Frontal cortex (tissue), 4 donors: ENCODE measurements at places on chromosomes 6 and 20.

GRCh38 chr20:8981482-8981881, 87.4 kb upstream of the PLCB4 start:
- no peak for DNase-seq

DNA sequence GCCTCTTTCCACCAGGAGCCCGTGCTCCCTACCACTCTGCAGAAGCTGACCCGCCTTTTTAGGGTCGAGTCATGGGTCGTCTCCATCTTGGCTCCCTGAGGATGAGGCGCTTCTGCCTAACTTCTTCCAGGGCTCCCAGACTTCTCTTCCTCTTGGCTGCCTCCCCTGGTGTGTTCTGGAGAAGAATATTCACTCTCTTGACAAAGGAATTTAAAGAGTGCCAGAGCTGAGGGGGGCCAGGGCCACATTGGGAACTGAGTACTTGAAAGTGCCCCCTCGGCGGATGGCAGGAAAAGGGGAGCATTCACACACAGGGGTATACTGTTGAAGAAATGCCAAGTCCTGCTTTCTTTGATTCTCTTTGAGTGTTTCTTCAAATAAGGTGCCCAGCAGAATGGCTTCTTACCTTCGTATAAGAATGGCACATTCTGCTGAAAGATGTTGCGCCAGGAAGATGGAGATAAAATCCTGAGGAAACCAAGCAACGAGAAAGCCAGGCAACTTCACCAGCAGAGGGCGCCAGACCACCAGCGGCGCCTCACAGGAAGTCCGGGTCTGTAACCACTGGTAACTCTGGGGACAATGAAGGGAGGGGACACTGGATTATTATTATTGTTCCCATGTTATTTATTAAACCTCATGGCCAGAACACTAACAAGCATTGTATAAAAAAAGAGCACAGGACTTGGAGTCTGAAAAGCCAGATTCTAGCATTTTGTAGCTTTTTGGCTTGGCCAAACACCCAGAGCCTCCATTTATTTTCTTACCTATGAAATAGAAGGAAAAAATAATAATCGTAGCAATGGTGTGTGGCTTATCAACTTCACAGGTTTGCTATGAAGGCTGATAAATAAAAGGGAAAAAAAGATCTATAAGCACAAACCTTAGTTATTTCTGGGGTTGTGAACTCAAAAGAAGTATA, 176.7 kb downstream of the HACE1 start:
- no peak for DNase-seq

DNA sequence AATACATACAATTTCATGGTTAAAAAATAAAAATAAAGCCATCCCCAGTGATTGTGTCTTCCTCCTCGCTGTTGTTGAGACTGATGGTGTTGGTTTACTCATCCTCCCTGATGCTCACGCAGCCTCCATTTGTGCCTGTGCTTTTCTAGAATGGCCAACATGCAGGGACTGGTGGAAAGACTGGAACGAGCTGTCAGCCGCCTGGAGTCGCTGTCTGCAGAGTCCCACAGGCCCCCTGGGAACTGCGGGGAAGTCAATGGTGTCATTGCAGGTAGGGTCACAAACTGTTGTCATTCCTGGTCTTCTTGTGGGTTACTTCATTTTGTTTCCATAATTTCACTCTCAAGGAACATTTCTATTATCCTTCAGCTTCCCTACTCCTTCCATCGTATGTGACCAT, 28.0 kb downstream of the CAP2 start:
- DNase-seq = no peak

- DNase-seq = no peak
Observed at GRCh38 chr6:102686461-102686860, 1293.0 kb downstream of the GRIK2 start.

GRCh38 chr6:116373300-116373699, 2.6 kb downstream of the DSE start:
- DNase-seq = no peak

- DNase-seq = no peak
Observed at GRCh38 chr20:53652090-53652858, 58.6 kb upstream of the ZNF217 start.

GRCh38 chr6:49806145-49806544, 19.1 kb upstream of the PGK2 start:
- no peak for DNase-seq

DNA sequence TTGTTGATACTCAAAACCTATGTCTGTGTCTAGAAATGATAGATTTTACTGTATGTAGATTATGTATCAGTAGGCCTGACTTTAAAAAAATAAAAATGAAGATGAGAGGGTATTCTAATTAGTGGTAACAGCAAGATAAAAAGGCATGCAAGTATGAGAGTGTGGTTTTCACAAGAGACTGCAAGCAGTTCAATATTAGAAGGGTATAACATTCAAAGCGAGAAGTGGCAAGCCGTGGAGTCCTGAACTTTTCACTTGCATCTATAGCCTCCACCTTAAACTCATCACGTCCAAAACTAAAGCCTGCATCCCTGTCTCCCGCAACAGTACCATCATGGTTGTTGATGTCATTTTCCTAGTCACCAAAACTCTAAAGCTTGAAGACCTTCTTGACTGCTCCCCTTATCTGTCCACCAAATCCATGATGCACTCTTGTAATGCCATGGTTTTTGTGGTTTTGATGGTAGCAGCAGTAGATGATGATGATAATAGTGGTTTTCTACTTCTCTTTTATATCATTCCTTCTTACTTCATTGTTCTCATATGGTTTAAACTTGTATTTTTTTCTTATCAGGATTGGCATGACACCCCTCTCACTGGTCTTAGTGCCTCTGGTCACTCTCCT, 9.2 kb upstream of the CGA start:
- no peak for DNase-seq

DNA sequence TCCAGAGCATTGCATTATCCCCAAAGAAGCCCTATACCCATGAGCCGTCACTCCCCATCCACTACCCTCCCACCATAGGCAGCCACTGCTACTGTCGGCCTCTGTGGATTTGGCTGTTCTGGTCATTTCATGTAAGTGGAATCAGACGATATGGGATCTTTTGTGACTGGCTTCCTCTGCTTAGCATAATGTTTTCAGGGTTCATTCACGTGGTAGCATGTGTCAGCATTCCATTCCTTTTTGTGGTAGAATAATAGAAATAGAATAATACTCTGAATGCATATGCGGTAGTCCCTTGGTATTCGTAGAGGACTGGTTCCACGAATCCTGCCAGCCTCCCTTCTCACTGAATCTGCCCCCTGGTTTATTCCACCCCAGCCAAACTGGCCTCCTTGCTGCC, 402.6 kb upstream of the SULF2 start:
- DNase-seq = no peak

- no peak for DNase-seq
Observed at GRCh38 chr6:170375661-170376060, 69.1 kb downstream of the FAM120B start.

- no peak for DNase-seq
Observed at GRCh38 chr6:134511984-134512683, 194.2 kb upstream of the SGK1 start.

DNA sequence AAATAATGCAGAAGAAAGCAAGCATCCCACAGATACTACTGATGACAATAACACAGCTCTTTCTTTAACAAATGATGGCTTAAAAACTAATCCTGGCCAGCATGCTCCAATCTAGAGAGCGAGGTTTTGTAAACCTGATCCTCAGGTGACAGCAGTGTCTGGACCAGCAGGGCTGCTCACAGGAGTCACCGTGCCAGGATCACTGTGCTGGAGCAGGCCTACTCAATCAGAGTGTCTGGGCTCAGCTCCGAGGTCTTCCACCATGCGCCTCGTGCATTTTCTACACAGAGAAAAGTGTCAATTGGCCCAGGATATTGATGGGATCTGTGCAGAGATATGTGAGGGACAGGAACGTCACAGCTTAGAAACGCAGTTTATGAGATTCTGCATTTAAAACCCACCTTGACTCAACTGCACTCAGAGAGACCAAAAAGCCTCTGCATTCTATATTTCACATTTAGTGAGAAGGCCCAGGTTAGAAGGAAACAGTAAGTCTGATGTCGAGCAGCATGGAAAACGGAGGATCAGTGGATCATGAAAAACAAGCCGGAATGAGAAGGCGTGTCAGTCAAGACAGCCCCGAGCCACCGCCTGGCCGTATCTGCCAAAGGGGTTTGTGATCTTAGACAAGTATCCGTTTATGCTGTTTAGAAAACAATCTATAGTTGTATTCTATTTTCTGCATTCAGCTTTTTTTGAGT, 7.8 kb downstream of the RAMACL start:
- no peak for DNase-seq

DNA sequence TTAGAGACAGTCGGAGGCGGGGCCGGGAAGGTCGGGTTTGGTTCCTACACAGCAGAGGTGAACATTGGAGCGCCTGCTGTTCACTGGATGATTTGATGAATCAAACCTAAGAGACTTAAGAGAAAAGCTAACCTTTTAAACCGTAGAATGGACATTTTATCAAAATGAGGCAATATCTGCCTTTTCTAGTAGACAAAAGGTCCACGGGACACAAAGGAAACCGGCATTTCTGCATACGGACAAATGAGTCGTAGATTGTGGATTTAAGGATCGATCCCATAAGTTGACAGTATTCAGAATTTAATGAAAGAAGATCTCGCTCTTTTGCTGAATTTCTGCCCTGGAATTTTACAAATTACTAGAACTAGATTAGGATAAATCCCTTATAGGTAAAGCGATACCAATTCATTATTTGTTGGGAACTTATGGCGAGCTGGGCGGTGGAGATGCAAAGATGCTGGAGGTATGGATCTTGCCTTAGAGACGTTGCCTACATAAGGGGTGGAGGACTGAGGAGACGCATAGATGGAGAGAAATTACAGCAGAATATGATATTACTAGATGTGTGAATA, 400 bp downstream of the PAK1IP1 start:
- no peak for DNase-seq

DNA sequence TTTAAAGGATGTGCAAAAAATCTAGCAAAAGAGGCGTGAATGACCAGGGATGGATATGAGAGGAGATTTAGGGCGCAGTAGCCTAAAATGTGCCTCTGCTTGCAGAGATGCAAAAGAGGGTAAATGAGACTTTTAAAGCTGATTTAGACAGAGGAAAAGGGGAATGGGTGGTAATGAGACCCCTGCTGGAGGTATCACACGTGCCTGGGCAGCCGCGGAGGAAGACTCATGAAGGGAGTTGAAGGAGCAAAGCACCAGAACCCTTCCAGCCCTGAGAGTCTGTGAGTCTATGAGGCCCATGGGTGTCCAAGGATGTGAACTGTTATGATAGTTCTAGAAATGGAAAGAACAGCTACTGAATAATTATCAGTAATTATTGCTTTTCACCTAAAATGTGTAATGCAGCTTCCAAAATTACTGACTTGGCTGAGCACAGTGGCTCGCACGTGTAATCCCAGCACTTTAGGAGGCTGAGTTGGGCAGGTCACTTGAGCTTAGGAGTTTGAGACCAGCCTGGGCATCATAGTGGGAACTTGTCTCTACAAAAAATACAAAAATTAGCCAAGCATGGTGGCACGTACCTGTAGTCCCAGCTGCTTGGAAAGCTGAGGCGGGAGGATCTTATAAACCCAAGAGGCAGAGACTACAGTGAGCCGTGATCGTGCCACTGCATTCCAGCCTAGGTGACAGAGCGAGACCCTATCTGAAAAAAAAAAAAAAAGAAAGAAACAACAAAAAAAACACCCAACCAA, 38.2 kb upstream of the TIAM2 start:
- no peak for DNase-seq

DNA sequence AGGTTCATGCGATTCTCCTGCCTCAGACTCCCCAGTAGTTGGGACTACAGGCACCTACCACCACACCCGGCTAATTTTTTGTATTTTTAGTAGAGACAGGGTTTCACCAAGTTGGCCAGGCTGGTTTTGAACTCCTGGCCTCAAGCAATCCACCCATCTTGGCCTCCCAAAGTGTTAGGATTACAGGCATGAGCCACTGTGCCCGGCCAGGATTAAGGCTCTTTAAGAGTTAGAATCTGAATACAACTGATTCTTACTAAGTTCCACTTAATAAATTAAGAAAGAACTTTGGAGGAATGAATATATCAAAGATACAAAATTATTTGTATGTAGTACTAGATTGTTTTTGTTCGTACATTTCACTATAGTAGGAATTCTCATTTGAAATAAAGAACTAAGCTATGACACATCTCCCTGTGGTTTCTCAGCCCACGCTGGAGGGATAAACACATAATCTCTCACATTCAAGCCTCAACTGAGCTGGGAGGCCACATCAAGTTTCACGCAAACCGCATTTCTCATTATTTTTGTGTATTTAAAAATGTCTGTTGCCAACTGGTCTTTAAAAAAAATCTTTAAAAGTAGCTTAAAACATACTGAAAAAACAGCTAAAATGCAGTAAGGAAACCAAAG, 34.2 kb downstream of the DTNBP1 start:
- no peak for DNase-seq

GRCh38 chr20:36234771-36235320, 1.4 kb upstream of the AAR2 start:
- no peak for DNase-seq

GRCh38 chr6:111711476-111711875, 105.8 kb upstream of the TRAF3IP2 start:
- DNase-seq = peak; percentile 28

DNA sequence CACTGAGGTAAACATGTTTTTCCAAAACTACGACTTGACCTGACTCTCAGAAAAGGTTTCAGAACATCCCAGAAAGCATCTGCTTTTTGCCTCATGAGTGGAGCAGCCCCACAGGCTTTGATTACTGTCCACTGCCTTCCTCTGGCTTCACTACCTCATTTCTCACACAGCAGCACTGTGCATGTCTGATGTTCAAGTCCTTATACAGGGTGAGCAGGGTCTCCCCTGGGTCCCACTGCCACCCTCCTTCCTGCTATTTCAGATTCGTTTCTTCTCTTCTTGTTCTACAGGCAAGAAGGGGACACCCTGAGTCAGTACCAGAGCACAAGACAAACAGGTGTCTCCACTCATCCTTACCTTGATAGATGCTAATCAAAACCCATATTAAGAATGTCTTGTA, 64.7 kb upstream of the NFATC2 start:
- DNase-seq = no peak

- DNase-seq = no peak
Observed at GRCh38 chr20:40599987-40600386, 89.0 kb downstream of the MAFB start.

DNA sequence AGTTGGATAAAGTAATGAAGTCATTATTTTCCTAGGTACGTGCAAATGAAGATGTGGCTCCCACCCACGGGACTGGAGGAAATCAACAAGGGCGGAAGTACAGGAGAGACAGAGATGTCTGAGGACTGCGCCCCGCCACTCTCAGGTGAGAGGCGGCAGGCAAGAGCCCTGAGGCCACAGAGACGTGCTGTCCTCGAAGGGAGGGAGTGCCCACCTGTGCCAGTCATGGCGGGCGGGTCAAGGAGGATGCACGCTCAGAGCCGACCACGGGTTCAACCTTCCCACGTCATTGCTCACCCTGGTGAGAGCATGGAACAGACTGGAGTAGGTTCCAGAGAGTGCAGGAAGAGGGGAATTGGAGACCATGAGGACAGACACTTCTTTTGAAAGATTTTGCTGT, 12.7 kb downstream of the CST8 start:
- DNase-seq = no peak

DNA sequence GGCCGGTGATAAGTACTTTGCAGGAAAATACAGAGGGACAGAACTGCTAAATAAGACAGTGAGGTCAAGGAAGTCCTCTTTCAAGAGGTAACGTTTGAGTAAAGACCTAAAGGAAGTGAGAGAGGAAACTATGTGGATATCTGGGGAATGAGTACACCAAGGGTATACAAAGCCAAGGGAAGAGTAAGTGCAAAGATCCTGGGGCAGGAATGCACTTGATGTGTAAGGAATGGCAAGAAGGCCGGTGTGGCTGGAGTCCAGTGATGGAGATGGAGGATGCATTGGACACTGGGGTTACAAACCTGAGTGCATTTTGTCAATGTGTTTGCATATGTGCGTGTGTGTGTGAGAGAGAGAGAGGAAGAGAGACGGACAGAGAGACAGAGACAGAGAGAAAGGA, 32.1 kb upstream of the TGM2 start:
- DNase-seq = no peak
